ENCODE measurements at places on chromosomes 16 and 17.
A peak's percentile ranks its signal among the peaks of the same experiment; 100 is the strongest.

DNA sequence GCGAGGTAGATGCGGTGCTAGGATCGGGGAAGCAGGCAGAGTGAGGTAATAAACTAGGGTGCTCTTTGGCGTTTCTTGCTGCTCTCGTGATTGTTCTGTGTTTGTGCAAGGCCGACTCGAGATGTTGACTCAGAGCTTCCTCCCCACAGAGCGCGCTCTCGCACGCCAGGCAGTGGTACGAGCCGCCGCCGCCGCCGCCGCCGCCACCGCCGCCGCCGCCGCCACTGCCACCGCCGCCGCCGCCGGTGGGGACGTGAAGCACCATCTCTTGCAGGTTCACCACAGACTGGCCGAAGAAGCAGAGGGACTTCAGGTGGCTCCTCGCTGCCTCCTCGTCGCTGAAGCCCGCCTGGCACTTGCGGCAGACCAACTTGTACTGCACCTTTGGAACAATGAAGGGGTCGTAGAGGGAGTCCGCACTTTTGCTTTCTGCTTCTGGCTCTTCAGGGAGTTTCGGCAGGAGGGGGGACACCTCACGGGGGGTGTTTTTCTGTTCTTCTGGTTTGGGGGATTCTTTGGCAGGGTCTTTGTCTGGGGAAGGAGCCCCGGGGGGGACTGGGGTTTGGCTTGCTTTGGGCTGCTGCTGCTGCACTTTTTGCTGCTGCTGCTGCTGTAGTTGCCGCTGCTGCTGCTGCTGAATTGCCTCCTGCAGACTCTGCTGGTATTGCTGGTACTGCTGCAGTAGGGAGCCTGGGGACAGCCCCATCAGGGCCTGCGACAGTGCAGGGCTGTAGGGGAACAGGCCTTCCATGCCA is 260.2 kb downstream of the ZFHX3 start:
- DNase-seq = peak; percentile 7

GRCh38 chr16:84446596-84447392 is 57.7 kb downstream of the MEAK7 start:
- no peak for DNase-seq

DNA sequence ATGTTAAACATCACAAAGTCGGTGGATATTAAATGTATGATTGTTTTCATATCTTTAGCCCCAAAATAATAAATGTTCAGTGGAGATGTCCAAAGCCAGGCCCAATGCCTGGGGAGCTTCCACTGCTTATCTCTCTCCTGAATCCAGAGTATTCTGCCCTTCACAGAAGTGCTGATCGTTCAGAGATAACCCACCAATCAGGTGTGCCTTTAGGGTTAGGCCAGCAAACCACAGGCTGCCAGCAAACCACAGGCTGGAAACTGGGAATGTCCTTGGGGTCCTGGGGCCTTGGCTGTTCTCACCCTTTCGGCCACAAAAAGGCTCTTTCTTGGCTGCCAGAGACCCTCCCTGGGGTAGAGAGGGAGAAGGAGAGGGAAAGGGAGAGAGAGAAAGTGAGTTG is 33.9 kb downstream of the NXN start:
- no peak for DNase-seq

- peak; percentile 31 for DNase-seq
Observed at GRCh38 chr17:17440010-17440843, 36.6 kb upstream of the MED9 start.

Measured in G401 (cell line).